ENCODE measurements at places on chromosomes 12 and 14. TPM values are rescaled to one million over a fixed set of nuclear protein-coding genes. Genes with fewer than 3 reads are reported as not detected.

- DNase-seq, result no peak
Measured at GRCh38 chr12:27187697-27188096, 56.4 kb upstream of the STK38L start.

DNA sequence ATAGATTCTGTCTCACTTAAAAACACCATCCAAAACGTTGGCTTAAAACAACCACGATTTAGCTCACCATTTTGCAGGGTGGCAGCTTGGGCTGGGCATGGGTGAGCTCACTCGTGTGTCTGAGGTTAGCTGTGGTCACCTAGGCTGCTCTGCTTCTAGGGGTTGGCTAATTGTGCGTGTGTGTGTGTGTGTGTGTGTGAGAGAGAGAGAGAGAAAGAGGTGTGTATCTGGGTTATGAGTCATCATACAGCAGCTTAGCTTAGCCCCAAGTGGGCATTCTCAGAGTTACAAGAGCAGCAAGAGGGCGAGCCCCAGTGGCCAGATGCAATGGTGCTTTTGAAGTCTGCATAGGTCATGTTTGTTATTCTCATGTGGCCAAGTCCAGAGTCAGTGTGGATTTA, 6.0 kb downstream of the FBXW8 start:
- DNase-seq, result peak; percentile 93

DNA sequence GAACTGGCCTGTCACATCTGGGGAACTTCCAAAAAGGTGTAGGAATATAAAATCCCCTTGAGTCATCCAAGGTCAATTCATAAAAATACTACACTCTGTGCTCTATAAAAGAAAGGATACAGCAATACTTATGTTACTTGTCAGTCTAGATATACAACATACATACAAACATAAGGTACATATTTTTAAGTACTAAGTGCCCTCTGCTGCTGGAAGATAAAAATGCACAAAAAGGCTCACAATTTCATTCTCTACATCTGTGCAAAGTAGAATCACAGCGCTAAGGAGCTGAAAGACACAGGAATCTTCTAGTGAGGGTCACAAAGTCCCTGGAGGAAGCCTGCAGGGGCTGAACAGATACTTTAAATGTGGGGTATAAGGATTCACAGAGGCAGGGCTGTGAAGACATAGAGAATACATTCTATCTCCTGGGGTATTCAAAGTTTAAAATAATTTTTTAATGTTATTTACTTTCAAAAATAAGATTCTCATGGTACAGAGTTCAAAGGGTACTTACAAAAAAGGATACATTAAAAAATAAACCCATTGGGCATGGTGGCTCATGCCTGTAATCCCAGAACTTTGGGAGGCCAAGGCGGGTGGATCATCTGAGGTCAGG, 10.2 kb upstream of the GOLGA5 start:
- DNase-seq, result peak; percentile 69

- peak; percentile 68 for DNase-seq
Measured at GRCh38 chr14:100406505-100407131, 83.5 kb downstream of the SLC25A47 start.

The ARPC3 gene
- 524 TPM for total RNA-seq

The CRIP1 gene
- total RNA-seq, result not detected

The KLRB1 gene
- total RNA-seq, result not detected

All from RPMI7951 (cell line).